Activated naive CD4-positive, alpha-beta T cell treated with Interleukin-2 at 50 U/mL for 16 hours (primary cell): ENCODE measurements at places on chromosomes 3 and 15.

GRCh38 chr3:15220056-15220455 is 14.0 kb downstream of the CAPN7 start:
- DNase-seq, result no peak

- no peak for DNase-seq
Observed at GRCh38 chr3:28291577-28291976, 50.2 kb downstream of the CMC1 start.

GRCh38 chr3:105959851-105960250 is 91.0 kb upstream of the CBLB start:
- DNase-seq, result no peak

GRCh38 chr3:138314751-138315150 is 14.9 kb downstream of the NME9 start:
- DNase-seq, result no peak

DNA sequence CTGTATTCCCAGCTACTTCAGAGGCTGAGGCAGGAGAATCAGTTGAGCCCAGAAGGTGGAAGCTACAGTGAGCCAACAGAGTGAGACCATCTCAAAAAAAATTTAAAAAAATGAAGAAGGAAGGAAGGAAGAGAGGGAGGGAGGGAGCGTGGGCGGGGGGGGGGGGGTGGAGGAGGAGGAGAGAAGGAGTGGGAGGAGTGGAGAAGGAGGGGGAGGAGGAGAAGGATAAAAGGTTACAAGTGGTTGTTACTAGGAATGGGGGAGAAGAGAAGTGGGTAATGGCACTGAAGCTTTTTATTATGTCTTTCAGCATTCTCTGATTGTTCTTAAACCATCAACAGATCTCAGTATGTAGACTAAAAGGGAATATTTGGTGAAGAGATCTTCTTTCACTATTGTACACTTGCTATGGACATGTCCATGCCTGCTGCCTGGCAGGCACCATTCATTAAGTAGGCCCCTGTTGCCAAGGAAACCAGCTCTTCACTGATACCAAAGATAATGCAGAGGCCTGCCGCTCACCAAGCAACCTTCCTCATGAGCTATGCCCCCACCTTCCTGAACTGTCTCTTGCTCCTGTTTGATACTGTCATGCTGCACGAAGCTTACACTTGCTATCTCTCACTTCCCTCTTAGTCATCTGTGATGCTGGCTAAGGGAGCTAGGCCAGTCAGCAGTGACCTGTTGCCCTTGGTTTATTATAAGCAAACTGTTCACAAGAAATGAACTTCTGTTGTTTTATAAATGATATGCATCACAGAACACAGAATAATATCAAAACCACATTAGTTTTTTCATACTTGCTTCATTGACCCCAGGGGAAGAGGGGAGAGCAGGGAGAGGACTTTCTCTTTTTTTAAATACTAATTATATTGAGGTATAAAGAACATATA is 23.1 kb downstream of the EPM2AIP1 start:
- DNase-seq, result peak; percentile 46
